ENCODE measurements at places on chromosomes 11 and 22.

- DNase-seq: no peak
Measured at GRCh38 chr11:69834811-69835800, 15.9 kb upstream of the FGF3 start.

DNA sequence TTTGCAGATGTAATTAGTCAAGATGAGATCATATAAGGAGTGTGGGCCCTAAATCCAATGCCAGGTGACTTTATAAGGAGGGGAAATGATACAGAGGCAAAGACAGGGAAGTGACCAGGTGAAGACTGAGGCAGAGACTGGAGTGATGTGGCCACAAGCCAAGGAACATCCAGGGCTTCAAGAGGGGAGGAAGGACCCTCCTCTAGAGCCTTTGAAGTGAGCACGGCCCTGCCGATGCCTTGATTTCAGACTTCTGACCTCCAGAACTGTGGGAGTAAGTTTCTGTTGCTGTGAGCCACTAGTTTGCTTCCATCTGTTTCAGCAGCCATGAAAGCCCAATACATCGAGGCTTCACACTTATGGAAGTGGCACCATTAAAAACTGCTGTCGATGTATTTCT lies 78.7 kb downstream of the SHANK2 start:
- no peak for DNase-seq

- no peak for DNase-seq
Measured at GRCh38 chr11:105903113-105903512, 118.9 kb downstream of the MSANTD4 start.

DNA sequence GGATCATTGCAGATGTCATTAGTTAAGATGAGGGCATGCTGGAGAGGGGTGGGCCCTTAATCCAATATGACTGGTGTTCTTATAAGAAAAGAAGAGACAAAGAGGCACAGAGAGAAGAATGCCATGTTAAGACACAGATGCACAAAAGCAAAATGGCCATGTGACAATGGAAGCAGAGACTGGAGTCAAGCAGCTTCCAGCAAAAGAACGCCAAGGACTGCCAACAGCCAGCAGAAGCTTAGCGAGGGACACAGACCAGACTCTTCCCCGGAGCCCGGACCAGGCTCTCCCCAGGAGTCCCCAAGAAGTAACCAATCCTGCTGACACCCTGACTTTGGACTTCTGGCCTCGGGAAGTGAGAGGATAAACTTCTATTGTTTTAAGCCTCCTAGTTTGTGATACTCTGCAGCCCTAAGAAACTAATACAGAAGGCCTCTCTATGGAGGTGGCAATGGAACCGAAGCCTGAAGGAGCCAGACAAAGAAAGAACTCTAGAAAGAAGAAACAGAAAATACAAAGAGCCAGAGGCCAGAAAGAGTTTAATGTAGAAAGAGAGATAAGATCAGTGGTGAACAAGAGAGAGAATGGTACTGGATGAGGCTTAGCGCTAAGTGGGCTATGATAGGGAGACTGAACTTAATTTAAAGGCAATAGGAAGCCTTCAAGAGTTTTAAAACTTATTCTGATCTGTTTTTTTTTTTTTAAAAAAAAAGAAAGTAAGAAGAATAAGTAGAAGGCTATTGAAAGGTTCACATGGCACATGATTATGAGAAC lies 27.7 kb downstream of the PRCP start:
- no peak for DNase-seq

- DNase-seq: no peak
Measured at GRCh38 chr22:48299801-48300200, 1527.9 kb downstream of the BRD1 start.

GRCh38 chr11:9155930-9156329 lies 64.5 kb upstream of the SCUBE2 start:
- no peak for DNase-seq

DNA sequence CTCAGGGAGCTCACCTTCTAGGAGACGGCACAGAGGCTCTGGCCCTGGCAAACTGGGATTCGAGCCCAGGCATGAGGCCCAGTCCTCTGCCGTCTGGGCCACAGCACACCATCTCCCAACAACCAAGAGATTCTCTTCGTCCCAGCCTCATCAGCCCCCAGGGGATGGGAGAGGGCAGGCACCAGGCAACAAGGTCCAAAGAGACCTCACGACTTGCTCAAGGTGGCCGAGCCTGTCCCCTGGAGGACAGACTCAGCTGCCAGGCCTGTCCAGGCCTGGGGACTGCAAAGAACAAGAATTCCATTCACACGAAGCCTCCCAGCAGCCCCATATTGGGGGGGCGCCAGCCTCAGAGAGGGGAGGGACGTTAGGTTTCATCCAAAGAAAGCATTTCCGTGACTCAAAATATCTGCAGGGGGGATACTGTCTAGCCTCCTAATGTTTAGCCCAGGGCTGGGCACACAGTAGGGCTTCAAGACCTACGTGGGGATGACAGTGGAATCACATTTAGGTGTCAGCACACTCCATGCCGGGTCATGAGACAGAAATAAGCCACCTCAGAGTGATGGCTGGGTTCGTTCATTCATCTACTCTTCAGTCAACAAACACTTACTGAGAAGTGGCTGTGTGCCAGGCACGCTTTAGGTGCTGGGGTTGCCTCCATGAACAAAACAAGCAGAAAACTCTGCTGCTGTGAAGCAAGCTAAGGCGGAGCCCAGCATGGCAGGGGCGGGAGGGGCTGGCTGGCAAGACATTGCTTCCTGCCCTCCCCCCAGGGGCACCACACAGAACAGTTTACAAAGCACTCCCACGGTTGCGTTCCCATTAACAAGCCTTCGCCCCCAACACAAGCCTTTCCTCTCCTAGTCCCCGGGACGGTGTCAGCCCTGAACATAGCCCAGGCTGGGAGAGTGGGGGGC lies 1.2 kb downstream of the CARNS1 start:
- peak; percentile 64 for DNase-seq

GRCh38 chr11:117618302-117618981 lies 178.6 kb downstream of the DSCAML1 start:
- no peak for DNase-seq

GRCh38 chr22:39024519-39025308 lies 3.8 kb downstream of the APOBEC3D start:
- no peak for DNase-seq

- DNase-seq: no peak
Measured at GRCh38 chr11:73414977-73415651, 38.9 kb downstream of the RELT start.

- DNase-seq: no peak
Measured at GRCh38 chr11:3175194-3175593, 10.1 kb upstream of the OSBPL5 start.

DNA sequence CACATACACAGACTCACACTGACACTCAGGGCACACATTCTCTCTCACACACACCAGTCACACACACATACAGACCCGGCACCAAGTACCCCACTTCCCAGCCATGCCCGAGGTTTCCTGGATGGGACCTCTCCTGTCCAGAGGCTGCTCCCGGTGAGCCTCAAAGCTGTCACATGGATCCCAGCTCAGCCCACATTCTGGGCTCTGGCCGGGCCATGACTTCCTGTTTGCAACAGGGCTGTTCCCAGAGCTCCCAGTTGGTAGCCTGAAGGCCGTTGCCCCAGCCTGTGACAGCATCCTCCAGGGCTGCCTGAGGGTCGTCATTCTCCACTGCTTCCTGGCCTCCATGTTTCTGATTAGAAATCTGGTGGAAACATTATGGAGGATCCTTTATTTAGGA lies 14.6 kb upstream of the CYP2D6 start:
- DNase-seq: no peak

GRCh38 chr11:68430384-68430783 lies 30.2 kb upstream of the PPP6R3 start:
- no peak for DNase-seq

- no peak for DNase-seq
Measured at GRCh38 chr11:28976012-28976800, 868.0 kb downstream of the METTL15 start.

- no peak for DNase-seq
Measured at GRCh38 chr11:2892215-2892966, 6.8 kb upstream of the CDKN1C start.
